ENCODE measurements at places on chromosomes 1 and 21. TPM values are rescaled to one million over a fixed set of nuclear protein-coding genes. Genes with fewer than 3 reads are reported as not detected.

CCDC17 gene
- total RNA-seq = 2.6 TPM

LMOD1 gene
- total RNA-seq = not detected

HAPLN2 gene
- total RNA-seq = not detected

CASQ2 gene
- not detected for total RNA-seq

C1QB gene
- total RNA-seq = not detected

- H3K27ac ChIP-seq = no peak overlapping the region
- no peaks in the 10 kb centered on the region for H3K36me3 ChIP-seq
- no peak overlapping the region for H3K4me3 ChIP-seq
- H3K4me1 ChIP-seq = no peaks in the 10 kb centered on the region
- peaks cover 5% of the 10 kb centered on the region for H3K27me3 ChIP-seq
- no peak for DNase-seq
Measured at GRCh38 chr1:99550198-99550597, 95.7 kb upstream of the PALMD start.

DNA sequence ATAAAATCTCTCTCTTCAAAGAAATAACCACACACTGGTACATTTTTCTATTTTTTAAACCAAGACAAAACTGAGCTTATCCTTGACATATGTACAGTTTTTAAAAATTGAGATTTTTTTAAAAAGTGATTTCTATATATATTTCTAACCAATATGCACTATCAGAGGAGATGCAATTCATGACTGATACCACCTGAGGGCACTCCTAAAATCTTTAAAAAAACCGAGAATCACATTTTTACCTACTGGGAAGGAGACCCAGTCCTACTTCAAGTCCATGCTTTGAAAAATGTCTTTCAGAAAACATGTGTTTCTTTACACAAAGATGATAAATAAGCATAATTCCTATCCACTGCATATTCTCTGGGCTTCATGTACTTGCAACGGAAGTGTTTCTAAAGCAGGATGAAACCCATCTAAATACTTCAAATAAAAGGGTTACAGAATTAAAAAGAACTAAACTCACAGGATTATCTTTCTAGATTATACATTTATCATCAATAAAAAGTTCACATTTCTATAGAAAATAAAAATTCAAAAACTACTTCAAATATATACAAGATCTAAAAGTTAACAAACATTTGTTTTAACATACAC, 98.6 kb downstream of the ENAH start:
- DNase-seq = no peak
- H3K36me3 ChIP-seq = no peaks in the 10 kb centered on the region
- H3K4me3 ChIP-seq = no peak overlapping the region
- no peak overlapping the region for H3K27ac ChIP-seq
- H3K4me1 ChIP-seq = no peaks in the 10 kb centered on the region

DNA sequence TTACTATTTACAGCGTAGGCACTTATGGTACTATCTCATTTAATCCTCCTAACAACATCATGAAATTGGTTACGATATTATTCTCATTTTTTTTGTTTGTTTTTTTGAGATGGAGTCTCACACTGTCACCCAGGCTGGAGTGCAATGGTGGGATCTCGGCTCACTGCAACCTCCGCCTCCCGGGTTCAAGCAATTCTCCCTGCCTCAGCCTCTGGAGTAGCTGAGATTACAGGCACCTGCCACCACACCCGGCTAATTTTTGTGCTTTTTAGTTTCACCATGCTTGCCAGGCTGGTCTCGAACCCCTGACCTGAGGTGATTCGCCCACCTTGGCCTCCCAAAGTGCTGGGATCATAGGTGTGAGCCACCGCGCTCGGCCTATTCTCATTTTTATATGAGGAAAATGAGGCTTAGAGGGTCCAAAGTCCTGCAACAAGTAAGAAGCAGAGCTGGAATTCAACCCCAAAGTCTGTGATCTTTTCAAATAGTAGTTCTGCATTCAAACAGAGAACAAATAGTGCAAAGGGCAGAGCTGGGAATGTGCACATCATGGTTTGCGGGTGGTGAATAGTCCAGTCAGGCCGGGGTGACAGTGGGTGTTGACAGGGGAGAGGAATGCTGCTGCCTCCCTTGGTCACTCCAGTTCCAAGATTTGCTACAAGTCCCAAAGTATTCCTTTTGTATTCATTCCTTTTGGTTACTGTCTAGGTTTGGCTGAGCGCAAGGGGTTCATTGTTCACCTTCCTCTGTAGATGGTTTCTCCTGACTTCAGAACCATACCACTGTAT, 4.6 kb downstream of the PRUNE1 start:
- no peak for DNase-seq
- H3K4me3 ChIP-seq = no peak overlapping the region
- H3K36me3 ChIP-seq = peaks cover 3% of the 10 kb centered on the region
- no peak overlapping the region for H3K27ac ChIP-seq
- no peaks in the 10 kb centered on the region for H3K27me3 ChIP-seq

DNA sequence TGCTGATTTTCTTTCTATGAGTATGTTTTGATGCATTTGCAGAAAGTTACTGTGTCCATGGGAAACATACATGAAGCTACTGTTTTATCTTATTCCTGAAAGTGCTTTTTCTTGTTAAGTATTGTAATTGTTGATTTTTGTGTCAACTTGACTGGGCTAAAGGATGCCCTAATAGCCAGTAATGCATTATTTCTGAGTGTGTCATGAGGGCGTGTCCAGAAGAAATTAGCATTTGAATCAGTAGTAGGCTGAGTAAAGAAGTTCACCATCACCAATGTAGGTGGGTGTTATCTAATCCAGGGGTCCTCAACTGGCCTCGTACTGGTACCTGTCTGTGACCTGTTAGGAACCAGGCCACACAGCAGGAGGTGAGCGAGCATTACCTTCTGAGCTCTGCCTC, 760.2 kb downstream of the PLA2G4A start:
- H3K4me3 ChIP-seq = no peak overlapping the region
- no peaks in the 10 kb centered on the region for H3K27me3 ChIP-seq
- DNase-seq = no peak
- H3K27ac ChIP-seq = no peak overlapping the region

GRCh38 chr1:92367496-92367895, 68.6 kb downstream of the RPAP2 start:
- H3K36me3 ChIP-seq = peaks cover 51% of the 10 kb centered on the region
- H3K4me1 ChIP-seq = peaks cover 63% of the 10 kb centered on the region
- H3K27me3 ChIP-seq = no peaks in the 10 kb centered on the region
- DNase-seq = peak; percentile 50

GRCh38 chr1:247409869-247410544, 6.0 kb upstream of the NLRP3 start:
- peak overlapping the region; percentile 94 for H3K27ac ChIP-seq
- DNase-seq = peak; percentile 58
- peaks cover 3% of the 10 kb centered on the region for H3K36me3 ChIP-seq
- H3K4me1 ChIP-seq = peaks cover 43% of the 10 kb centered on the region
- peaks cover 3% of the 10 kb centered on the region for H3K27me3 ChIP-seq
- peak overlapping the region; percentile 73 for H3K4me3 ChIP-seq

GRCh38 chr1:186207391-186208085, 167.5 kb downstream of the TPR start:
- DNase-seq = no peak
- peaks cover 41% of the 10 kb centered on the region for H3K27me3 ChIP-seq
- no peak overlapping the region for H3K27ac ChIP-seq
- no peak overlapping the region for H3K4me3 ChIP-seq

GRCh38 chr1:30864681-30865080, 43.9 kb downstream of the SDC3 start:
- peaks cover 32% of the 10 kb centered on the region for H3K27me3 ChIP-seq
- H3K4me3 ChIP-seq = no peak overlapping the region
- peaks cover 5% of the 10 kb centered on the region for H3K4me1 ChIP-seq
- DNase-seq = no peak
- H3K36me3 ChIP-seq = no peaks in the 10 kb centered on the region
- no peak overlapping the region for H3K27ac ChIP-seq

- DNase-seq = no peak
- no peak overlapping the region for H3K4me3 ChIP-seq
- no peaks in the 10 kb centered on the region for H3K36me3 ChIP-seq
- no peaks in the 10 kb centered on the region for H3K27me3 ChIP-seq
- no peaks in the 10 kb centered on the region for H3K4me1 ChIP-seq
Measured at GRCh38 chr1:14313731-14314431, 284.6 kb upstream of the KAZN start.

DNA sequence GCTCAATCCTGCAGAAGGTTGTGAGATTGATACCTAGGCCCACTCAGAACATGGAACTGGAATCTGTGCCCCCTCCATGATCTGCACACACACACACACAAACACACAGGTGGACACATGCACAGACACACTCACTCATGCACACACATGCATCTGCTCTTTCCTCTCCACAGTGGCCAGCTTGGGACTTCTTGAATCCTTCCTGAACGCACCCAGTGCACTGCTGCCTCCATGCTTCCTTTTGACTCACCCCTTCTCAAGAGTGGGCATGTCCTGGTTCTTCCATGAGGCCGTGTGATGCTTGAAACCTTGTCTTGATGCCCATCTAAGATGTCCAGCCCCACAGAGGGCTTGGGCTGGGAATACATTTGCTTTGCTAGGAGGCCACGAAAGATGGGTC, 25.4 kb upstream of the TENT5C start:
- H3K27ac ChIP-seq = no peak overlapping the region
- DNase-seq = no peak
- no peaks in the 10 kb centered on the region for H3K4me1 ChIP-seq
- no peaks in the 10 kb centered on the region for H3K36me3 ChIP-seq
- no peaks in the 10 kb centered on the region for H3K27me3 ChIP-seq
